Stomach (tissue), 19 donors: ENCODE measurements at places on chromosomes 11 and 22.

GRCh38 chr11:24511511-24511910 lies 14.7 kb downstream of the LUZP2 start:
- H3K27me3 ChIP-seq, result no peaks in the 10 kb centered on the region
- H3K27ac ChIP-seq, result no peak overlapping the region
- H3K4me1 ChIP-seq, result no peaks in the 10 kb centered on the region
- no peak for DNase-seq
- no peak overlapping the region for H3K4me3 ChIP-seq

- peaks cover 24% of the 10 kb centered on the region for H3K4me1 ChIP-seq
- H3K36me3 ChIP-seq, result no peaks in the 10 kb centered on the region
- no peaks in the 10 kb centered on the region for H3K27me3 ChIP-seq
- peak; percentile 50 for DNase-seq
- no peak overlapping the region for H3K4me3 ChIP-seq
Observed at GRCh38 chr11:111633248-111633647, 31.0 kb downstream of the SIK2 start.

DNA sequence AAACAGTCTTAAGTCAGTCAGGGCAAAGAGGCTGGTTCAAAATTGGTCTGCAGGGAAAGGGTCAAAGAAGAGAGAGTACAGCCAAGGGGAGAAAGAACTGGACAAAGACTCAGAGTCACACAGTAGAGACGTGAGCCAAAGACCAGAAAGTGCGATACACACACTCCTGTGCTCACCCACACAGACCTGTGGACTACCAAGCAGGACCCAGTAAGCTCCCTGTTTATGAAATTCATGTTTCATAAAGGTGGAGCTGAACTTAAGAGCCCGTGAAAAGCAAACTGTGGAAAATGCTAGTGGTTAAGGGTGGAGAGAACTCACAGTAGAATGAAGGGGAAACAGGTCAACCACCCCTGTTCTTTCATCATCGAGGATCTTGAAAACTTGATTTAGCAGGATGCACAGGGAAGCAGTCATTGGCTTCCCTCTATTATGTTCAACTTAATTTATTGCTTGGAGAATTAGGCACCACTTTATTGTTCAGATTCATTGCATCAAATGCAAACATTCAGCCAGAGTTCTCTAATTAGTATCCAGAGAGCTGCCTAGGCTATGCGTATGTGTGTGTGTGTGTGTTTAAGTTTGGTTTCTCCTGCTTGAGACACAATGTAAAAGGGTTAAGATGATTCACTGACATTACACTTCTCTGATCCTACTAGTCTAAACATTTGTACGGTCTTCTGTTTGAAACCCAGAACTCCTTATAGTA lies 160.9 kb upstream of the MTMR2 start:
- H3K4me3 ChIP-seq, result no peak overlapping the region
- H3K27ac ChIP-seq, result no peak overlapping the region
- no peaks in the 10 kb centered on the region for H3K36me3 ChIP-seq
- no peaks in the 10 kb centered on the region for H3K27me3 ChIP-seq

DNA sequence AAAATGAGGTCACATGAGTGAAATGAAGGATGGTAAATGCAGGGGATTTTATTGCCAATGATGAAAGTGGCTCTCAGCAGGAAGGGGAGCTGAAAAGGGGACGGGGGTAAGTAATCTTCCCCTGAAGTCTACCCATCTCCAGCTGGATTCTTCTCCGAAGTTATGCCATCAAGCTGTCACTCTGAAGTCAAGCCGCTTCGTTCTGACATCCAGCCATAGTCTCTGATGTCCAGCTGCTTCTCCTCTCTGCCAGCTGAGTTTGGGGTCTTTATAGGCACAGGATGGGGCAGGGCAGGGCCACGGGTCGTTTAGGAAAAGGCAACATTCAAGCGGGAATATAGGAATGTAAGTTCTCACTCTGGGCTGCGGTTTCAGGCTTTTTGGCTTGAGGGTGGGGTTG lies 181.9 kb upstream of the ANO3 start:
- no peaks in the 10 kb centered on the region for H3K4me1 ChIP-seq
- H3K27me3 ChIP-seq, result no peaks in the 10 kb centered on the region
- H3K36me3 ChIP-seq, result no peaks in the 10 kb centered on the region
- no peak overlapping the region for H3K4me3 ChIP-seq
- H3K27ac ChIP-seq, result no peak overlapping the region
- DNase-seq, result no peak

GRCh38 chr11:130247319-130247718 lies 67.4 kb downstream of the ZBTB44 start:
- peaks cover 5% of the 10 kb centered on the region for H3K36me3 ChIP-seq
- no peak overlapping the region for H3K27ac ChIP-seq
- no peaks in the 10 kb centered on the region for H3K27me3 ChIP-seq
- H3K4me1 ChIP-seq, result peaks cover 9% of the 10 kb centered on the region
- DNase-seq, result no peak

- peaks cover 70% of the 10 kb centered on the region for H3K4me1 ChIP-seq
- peak overlapping the region; percentile 29 for H3K4me3 ChIP-seq
- peaks cover 100% of the 10 kb centered on the region for H3K27me3 ChIP-seq
- H3K36me3 ChIP-seq, result no peaks in the 10 kb centered on the region
Observed at GRCh38 chr11:124865902-124866851, 945 bp downstream of the ROBO3 start.

- no peaks in the 10 kb centered on the region for H3K27me3 ChIP-seq
- no peaks in the 10 kb centered on the region for H3K4me1 ChIP-seq
Observed at GRCh38 chr11:27558401-27558800, 51.8 kb upstream of the LIN7C start.

DNA sequence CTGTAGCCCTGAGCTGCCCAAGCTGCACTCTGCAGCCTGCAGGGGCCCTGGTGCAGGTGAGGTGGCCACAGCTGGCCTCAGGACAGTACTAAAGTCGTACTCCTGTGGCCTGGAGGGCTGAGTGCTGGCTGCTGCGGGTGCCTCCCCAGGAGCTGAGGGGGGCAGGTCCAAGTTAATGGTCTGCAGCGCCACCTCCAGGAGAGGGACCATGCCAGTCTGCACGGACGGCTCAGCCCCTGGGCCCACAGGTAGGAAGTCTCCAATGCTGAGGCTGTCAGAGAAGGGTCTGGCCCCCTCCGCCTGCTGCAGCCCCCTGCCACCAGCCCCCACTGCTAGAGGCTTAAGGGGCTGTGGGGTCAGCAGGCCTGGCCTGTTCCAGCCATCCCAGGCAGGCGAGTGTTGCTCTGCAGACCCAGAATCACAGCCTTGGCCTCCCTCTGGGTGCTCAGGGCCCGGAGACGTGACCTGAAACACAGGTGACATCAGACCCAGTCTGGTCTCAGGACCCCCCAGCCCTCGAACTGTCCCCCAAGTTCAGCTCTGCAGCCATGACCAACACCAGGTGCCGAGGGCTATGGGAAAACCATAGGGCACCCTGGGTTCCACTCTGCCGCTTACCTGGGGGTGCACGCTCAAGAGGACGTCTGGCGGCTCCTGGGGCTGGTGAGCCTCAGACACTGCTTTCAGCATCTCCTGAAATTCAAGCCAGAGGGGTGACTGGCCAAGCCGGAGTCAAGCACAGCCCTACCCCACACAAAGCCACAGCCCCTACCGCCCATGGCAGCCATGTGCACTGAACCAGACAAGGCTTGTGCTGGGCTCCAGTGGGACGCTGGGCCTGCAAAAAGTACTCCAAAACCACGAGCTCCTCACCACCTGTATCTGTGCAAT lies 20.8 kb downstream of the SELENOO start:
- H3K36me3 ChIP-seq, result peaks cover 98% of the 10 kb centered on the region
- H3K27ac ChIP-seq, result no peak overlapping the region
- DNase-seq, result no peak
- peaks cover 12% of the 10 kb centered on the region for H3K4me1 ChIP-seq
- H3K4me3 ChIP-seq, result no peak overlapping the region

- H3K27ac ChIP-seq, result no peak overlapping the region
- no peak for DNase-seq
- H3K27me3 ChIP-seq, result no peaks in the 10 kb centered on the region
- H3K4me1 ChIP-seq, result no peaks in the 10 kb centered on the region
- no peak overlapping the region for H3K4me3 ChIP-seq
- H3K36me3 ChIP-seq, result no peaks in the 10 kb centered on the region
Observed at GRCh38 chr11:122304306-122304705, 188.3 kb upstream of the BLID start.

- DNase-seq, result peak; percentile 36
- peaks cover 93% of the 10 kb centered on the region for H3K27me3 ChIP-seq
- no peaks in the 10 kb centered on the region for H3K36me3 ChIP-seq
- H3K4me1 ChIP-seq, result peaks cover 54% of the 10 kb centered on the region
Observed at GRCh38 chr11:76209375-76209972, 3.2 kb upstream of the WNT11 start.

DNA sequence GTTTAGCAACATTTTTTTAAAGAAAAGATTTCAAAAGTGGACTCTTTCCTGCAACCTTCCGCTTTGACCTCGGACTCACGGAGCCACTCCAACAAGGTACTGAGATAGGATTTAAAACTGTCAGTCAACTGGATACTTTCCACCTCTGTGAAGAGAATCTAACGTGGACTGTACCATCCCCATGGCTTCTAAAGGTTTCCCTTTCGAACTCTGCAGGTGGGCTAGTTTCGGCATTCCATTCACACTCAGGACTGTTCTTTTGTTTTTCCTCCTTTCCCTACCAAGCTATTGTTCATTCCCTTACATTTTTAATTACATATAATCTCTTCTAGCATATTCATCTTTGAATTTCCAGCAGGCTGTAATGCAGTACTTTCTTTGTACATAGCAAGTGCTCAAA lies 88.5 kb upstream of the AKIP1 start:
- H3K36me3 ChIP-seq, result no peaks in the 10 kb centered on the region
- no peak overlapping the region for H3K27ac ChIP-seq
- H3K4me1 ChIP-seq, result no peaks in the 10 kb centered on the region
- no peaks in the 10 kb centered on the region for H3K27me3 ChIP-seq
- H3K4me3 ChIP-seq, result no peak overlapping the region
- no peak for DNase-seq

DNA sequence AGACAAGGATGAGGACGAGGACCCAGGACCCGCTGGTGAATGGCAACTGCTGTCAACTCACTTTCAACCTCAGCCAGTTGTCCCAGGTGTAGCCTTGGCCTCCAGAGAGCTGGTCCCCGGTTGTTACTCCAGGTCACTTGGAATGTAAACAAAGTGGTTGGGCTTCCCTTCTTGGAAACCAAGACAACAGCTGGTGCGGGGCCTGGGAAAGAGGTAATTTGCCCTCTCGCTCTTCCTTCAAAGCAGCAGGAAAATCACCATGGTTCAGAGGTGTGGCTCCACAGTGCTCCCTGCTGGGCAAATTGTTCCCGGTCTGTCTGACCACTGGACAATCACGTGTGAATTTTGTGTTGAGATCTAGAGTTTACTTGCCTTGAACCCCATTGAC lies 15.0 kb downstream of the SLC1A2 start:
- no peak overlapping the region for H3K4me3 ChIP-seq
- peaks cover 15% of the 10 kb centered on the region for H3K4me1 ChIP-seq
- peak; percentile 74 for DNase-seq
